Mesothelial cell of epicardium (in vitro differentiated cells): ENCODE measurements at places on chromosomes 5 and 9. TPM values are rescaled to one million over a fixed set of nuclear protein-coding genes. Genes with fewer than 3 reads are reported as not detected.

DNA sequence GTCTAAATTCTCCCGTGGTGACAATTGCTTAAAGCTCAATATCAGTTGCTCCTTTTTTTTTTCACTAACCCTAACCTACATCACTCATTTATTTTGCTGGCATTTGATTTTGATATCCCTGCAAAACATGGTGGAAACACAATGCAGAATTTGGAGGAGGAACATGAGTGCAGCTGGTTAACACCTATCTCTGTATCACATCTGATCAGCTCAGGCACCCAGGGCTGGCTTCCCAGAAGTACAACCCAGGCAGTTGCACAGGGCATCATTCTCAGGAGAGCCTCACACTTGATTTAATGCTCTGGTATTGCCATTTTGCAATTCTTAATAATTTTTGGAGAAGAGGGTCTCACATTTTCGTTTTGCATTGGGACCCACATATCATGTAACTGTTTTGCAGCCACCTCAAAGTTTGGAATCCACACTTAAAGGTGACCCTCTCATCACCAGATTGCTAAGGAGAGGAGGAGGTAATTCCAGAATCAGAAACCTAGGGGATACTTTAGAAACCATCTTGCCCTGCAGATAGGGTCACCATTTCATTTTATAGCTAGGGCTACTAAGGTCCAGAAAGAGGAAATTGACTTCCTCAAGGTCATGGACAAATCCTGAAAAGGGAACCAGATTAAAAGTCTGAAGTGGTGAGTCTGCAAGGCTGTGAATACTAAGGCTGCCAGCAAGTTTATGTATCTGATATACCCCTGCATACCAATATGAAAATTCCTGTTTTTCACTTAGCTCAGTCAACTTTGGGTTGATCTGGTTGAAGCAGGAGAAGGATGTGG, 19.3 kb upstream of the ADAM19 start:
- DNase-seq, result no peak

- no peak for DNase-seq
These were observed 20.3 kb downstream of the MELK start for GRCh38 chr9:36592801-36593583.

- DNase-seq, result no peak
These were observed 294.4 kb downstream of the HINT1 start for GRCh38 chr5:130870691-130871090.

GRCh38 chr5:176611435-176611834, 1.5 kb upstream of the GPRIN1 start:
- DNase-seq, result peak; percentile 90

FBN2 gene
- total RNA-seq, result 238 to 252 TPM (median 244 TPM) in 3 replicates
